Body of pancreas (tissue), 4 donors: ENCODE measurements at places on chromosomes 4 and X. TPM values are rescaled to one million over a fixed set of nuclear protein-coding genes. Genes with fewer than 3 reads are reported as not detected.

Gene FAM241A
- 2.0 TPM for total RNA-seq

Gene CXorf65
- not detected for total RNA-seq

Gene TMPRSS11A
- total RNA-seq, result not detected

Gene RAI2
- total RNA-seq, result 4.9 TPM

DNA sequence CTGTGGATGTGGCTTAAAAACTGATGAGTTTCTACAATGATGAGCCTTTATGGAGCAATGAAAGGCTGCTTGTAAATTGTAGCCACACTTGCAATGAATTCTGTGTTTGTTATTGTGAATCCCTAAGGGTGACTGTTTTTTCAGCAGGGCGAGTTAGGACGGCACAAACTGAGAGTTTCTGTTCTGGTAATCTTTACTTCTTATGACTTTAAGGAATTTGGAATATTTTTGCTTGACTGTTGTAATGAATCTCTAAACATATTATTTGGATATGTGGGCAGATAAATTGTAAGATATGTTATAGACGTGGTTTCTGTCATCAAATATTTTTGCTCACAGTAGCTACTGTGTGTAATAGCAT is 22.2 kb downstream of the RBPJ start:
- H3K4me3 ChIP-seq, result no peak overlapping the region
- DNase-seq, result no peak
- H3K4me1 ChIP-seq, result peaks cover 24% of the 10 kb centered on the region
- H3K27ac ChIP-seq, result no peak overlapping the region
- H3K36me3 ChIP-seq, result no peaks in the 10 kb centered on the region
- H3K27me3 ChIP-seq, result no peaks in the 10 kb centered on the region

DNA sequence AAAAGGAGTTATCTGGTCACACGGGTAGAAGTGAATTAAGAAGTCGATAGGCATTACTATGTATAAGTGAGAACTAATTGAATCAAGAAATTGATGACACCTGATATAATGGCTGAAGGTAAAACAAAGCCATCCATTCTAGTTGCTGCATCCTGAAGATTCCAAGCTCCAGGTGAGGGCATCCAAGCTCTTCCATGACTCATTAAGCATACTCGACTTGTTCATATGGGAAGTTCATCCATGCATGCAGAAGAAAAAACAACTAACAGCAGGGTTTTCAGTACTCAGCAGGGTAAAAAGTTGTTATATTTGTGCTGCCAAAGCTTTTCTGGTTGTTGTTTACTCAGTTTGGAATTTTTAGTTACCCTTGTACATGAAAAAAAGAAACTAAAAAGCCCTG is 508.0 kb upstream of the CXorf51A start:
- H3K36me3 ChIP-seq, result no peaks in the 10 kb centered on the region
- H3K27me3 ChIP-seq, result no peaks in the 10 kb centered on the region
- no peaks in the 10 kb centered on the region for H3K4me1 ChIP-seq
- no peak overlapping the region for H3K27ac ChIP-seq
- no peak for DNase-seq

DNA sequence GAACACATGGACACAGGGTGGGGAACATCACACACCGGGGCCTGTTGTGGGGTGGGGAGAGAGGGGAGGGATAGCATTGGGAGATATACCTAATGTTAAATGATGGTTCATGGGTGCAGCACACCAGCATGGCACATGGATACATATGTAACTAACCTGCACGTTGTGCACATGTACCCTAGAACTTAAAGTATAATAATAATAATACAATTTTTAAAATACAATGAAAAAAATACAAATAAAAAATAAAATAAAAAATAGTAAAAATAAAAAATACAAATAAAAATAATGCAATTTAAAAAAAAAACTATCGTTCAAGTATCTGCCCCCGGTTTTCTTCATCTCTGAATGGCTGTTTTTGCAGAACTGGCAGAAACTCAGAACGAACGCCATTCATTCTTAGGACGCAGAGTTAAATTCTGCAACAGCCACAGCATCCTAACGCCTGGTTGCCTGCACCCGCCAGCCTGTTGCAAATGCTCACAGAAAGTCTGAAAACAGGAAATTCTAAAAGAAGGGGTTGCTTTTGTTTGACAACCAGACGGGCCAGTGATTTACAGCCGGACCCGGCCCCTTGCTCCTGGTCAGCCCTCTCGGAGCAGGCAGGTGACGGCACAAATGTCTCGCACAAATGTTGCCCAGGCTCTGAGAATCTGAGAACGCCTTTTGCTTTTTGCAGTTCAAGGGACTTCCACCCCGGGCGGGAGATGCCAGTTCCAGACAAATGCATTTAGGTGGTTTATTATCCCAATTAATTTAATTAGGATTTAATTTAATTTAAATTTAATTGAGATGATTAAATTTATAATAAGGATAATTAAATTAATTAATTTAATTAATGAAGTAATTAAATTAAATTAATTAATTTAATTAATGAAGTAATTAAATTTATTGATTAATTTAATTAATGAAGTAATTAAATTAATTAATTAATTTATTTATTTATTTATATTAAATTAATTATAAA is 47.8 kb downstream of the CRLF2 start:
- H3K4me1 ChIP-seq, result no peaks in the 10 kb centered on the region
- no peak overlapping the region for H3K4me3 ChIP-seq
- no peak overlapping the region for H3K27ac ChIP-seq

DNA sequence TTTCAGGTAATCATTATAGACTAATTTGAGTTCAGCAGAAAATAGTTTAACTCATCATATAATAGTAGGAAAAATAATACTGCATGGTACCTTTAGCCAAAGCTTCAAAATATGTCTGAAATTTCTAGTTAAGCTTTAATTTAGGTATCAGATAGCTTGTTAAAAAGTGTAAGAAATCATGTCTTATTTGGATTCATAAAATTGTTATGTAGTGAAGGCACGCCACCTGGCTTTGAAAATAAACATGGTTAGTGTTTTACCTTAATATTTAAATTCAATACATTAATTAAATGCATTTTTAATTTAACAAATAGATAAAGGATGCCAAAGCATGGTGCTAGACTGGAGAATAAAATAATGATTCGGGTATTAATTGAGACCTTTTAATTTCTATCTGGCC is 211.4 kb downstream of the FSTL5 start:
- H3K4me3 ChIP-seq, result no peak overlapping the region
- no peak overlapping the region for H3K27ac ChIP-seq
- H3K27me3 ChIP-seq, result no peaks in the 10 kb centered on the region
- H3K4me1 ChIP-seq, result no peaks in the 10 kb centered on the region
- DNase-seq, result no peak

- H3K27me3 ChIP-seq, result no peaks in the 10 kb centered on the region
- H3K36me3 ChIP-seq, result no peaks in the 10 kb centered on the region
- no peak overlapping the region for H3K27ac ChIP-seq
These were observed 73.3 kb downstream of the RBM46 start for GRCh38 chr4:154854362-154854761.

GRCh38 chrX:108494406-108495090 is 54.9 kb downstream of the COL4A5 start:
- DNase-seq, result no peak
- no peak overlapping the region for H3K4me3 ChIP-seq
- H3K36me3 ChIP-seq, result no peaks in the 10 kb centered on the region
- H3K27ac ChIP-seq, result no peak overlapping the region
